Endothelial cell of umbilical vein (primary cell): ENCODE measurements at places on chromosomes 5 and 9.

DNA sequence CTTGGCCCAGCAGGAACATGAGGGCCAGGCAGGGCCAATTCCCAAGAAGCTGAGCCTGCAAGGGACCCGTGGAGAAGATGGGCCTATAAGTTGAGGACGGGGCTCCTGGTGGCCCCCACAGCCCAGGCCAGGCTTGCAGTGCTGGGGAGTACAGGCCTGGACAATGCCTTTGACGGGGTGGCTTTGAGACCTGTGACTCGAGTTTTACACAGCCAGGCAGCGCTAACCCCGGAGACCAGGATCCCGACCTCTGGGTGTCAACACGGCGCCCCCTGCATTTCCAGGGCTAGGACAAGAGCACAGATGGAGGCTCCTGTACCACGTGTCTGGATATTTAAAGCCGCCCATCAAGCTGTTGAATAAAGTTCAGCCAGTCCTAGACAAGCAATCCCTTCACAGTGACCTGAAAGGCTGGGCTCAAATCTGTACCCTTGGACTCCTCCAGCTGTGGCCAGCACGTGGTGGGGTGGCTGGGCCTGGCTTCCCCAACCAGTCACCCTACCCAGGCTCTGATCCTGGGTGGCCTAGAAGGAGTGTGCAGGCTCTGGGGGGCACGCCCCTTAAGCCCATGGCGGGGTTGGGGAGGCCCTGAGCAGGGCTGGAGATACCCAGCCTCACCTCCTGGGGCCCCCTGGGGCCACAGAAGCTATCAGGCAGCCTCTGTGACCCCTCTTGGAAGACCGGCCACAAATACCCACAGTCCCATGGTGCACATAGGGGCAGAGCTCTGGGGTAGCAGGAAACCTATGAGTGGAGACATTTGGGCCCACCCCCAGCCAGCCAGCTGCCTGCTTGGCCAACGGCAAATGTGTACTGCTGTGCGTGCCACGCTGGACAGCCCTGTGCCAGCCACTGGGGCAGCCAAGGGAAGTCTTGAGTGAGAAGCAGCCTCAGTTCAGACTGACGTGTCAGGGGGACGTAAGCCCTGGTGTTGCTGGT is 88.7 kb downstream of the NTNG2 start:
- DNase-seq, result no peak

DNA sequence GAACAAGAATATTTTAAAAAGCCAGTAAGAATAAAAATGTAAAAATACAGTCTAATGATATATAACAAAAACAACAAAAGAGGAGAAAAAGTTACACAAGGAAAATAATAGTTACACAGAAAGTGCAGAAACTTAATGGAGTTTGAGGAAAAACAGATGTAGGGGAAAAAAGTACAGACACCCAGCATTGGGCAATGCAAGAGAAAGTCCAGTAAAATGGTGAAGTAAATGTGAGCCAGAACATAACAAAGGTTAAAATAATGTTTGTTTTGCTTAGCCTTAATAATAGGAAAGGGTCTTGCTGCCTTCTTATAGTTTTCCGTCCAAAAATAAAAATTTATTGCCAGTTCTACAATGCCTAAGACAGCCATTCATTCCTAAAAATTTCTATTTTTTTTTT is 364.2 kb downstream of the NNT start:
- DNase-seq, result no peak

DNA sequence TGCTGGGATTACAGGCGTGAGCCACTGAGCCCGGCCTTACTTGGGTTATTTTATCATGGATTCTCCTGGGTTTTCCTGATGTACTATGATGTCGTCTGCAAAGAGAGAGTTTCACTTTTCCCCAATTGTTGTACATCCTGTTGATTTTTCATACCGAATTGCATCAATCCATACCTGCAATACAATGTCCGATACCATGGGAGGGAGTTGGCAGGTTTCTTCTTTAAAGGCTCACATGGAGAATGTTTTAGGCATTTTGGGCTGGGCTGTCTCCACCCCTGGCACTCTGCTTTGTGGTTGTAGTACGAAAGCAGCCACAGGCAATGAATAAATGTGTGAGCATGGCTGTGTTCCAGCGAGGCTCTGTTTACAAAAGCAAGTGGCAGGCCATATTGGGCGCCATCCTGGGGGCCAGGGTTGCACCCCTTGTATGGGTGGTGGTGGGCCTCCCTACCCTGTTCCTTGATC is 35.1 kb upstream of the EXOC3 start:
- no peak for DNase-seq

DNA sequence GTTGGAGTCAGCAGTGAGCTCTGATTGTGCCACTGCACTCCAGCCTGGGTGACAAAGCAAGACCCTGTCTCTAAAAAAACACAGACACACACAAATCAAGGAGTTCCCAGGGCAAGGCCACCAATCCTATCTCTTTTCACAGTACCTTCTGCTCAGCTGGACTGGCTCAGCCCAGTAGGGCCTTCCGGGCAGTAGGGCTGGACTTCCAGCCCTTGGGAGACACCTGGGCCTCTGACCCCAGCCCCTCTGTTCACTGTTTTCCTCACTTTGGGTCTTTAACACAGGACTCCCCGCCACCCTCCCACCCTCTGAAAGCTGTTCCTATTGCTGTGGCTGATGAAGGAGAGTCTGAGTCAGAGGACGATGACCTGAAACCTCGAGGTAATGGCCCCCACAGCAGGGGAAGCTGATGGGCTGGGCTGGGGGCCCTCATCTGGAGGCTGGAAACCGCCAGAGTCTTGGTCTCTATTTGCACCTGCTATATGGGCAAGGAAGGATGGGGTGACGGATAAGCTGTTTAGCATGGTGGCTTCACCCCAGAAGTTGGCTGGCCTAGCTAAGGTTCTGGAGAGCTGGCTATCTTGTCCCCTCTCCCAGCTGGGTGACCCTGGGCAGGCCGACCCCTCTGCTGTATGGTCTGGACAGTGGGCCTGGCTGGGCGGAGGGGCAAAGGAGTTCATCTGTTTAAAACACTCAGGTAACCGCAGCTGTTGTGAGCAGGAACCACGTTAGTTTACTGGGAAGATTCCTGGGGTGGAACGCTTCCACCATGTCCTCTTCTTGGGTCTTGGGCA is 25.6 kb downstream of the USP20 start:
- no peak for DNase-seq
